GDM1 (cell line): ENCODE measurements at places on chromosomes 1 and 21.

GRCh38 chr1:27418326-27419185 lies 26.1 kb downstream of the GPR3 start:
- no peak for DNase-seq

GRCh38 chr1:37828410-37829074 lies 20.5 kb upstream of the YRDC start:
- no peak for DNase-seq

GRCh38 chr1:234965111-234965510 lies 163.5 kb downstream of the TOMM20 start:
- DNase-seq = no peak

DNA sequence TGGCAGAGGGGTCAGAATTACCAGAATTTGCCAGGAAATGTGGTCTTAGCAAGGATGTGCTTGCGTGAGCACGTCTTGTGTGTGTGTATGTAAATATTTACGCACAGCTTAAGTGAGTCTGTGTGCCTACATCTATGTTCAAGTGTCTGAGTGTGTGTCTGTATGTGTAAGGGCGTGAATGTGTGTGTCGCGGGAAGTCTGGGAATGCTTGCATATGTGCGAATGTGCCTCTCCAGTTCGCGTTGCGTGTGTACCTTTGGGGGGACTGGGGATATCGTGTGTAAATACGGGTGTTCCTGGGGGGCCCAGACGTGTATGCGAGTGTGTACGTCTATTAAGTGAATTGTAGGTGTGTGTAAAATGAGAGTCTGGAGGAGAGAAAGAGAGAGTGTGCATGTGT lies 68.6 kb upstream of the POU3F1 start:
- DNase-seq = no peak

GRCh38 chr1:1054971-1055370 lies 19.1 kb downstream of the RNF223 start:
- no peak for DNase-seq

DNA sequence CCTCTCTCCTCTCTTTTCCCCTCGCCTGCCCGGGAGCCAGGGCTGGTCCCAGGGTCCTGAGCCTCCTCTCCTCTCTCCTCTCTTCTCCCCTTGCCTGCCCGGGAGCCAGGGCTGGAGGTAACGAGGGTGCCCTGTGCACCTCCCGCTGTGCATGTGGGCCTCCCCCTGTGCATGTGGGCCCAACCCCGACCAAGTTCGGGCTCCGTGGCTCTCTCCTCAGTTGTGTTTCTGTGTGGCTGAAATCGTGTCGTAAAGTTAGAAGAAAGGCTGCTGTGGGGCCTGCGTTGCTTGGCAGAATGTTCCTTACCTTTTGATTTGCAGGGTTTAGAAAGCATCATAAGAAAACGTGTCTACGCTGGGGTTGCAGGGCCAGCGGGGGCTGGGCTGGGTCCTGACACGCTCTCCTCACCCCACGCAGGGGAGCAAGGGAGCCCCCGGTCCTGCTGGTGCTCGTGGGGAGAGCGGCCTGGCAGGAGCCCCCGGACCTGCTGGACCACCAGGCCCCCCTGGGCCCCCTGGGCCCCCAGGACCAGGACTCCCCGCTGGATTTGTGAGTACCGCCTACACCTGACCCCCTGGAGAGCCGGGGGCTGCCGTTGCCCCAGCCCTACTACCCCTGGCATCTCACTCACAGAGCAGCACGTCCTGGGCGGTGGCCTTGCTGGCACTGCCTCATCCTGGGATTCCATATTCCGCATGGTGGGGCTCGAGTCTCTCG lies 55.6 kb downstream of the SLC19A1 start:
- no peak for DNase-seq

DNA sequence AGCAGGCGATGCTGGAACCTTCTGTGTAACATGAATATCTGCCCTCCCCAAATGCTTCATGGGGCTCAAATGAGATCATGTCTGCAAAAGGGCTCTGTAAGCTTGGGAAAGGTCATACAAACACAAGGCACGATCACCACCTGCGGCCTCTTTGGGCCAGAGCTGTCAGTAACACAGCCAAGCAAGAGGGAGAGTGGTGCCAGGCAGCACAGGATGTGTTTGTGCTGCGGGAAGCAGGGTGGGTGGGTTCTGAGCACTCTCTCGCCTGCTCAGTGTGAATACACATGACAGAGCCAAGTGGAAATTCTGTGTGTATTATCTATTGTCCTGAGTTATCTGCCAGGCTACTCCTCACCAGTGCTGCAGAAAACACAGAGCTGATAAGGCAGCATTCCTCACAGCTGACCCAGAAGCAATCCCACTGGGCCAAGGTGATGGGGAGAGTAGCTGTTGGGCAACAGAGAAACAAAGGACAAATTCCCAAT lies 101.2 kb downstream of the LAMC2 start:
- no peak for DNase-seq

DNA sequence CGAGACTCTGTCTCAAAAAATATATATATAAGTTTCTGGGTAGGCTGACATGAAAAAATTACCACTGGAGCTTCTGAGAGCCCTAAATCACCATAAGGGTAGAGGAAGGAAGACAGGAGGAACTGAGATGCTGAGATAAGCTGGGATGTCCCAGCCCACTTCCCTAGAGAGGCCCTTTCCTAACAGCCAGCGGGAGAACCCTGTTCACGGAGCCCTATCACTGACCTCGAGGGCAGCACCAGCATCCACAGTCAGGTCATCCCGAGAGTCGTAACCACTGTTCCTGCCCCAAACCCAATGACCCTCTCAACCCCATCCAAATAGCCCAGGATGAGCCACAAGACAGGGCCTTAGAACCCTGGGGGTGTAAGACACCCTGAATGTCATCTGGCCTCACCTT lies 77.5 kb downstream of the CD34 start:
- peak; percentile 35 for DNase-seq

- no peak for DNase-seq
Measured at GRCh38 chr1:219507437-219507836, 105.5 kb downstream of the ZC3H11B start.

- no peak for DNase-seq
Measured at GRCh38 chr21:35178098-35178497, 129.0 kb upstream of the RUNX1 start.

- DNase-seq = no peak
Measured at GRCh38 chr1:21027805-21028204, 148.9 kb downstream of the EIF4G3 start.

GRCh38 chr1:94315552-94316116 lies 78.2 kb upstream of the ARHGAP29 start:
- DNase-seq = no peak

GRCh38 chr1:116808200-116808847 lies 54.1 kb downstream of the CD2 start:
- no peak for DNase-seq

GRCh38 chr1:1246577-1247340 lies at the start of gene C1QTNF12:
TSS of gene C1QTNF12 (minus strand) at chr1:1246722. CDS start at chr1:1246690, 32 bp downstream.
- no peak for DNase-seq

- DNase-seq = no peak
Measured at GRCh38 chr1:232044728-232045127, 418.1 kb downstream of the DISC1 start.

GRCh38 chr21:45854690-45855247 lies 126.8 kb upstream of the COL6A1 start:
- no peak for DNase-seq

- peak; percentile 41 for DNase-seq
Measured at GRCh38 chr21:26169061-26169610, 1.4 kb downstream of the APP start.

DNA sequence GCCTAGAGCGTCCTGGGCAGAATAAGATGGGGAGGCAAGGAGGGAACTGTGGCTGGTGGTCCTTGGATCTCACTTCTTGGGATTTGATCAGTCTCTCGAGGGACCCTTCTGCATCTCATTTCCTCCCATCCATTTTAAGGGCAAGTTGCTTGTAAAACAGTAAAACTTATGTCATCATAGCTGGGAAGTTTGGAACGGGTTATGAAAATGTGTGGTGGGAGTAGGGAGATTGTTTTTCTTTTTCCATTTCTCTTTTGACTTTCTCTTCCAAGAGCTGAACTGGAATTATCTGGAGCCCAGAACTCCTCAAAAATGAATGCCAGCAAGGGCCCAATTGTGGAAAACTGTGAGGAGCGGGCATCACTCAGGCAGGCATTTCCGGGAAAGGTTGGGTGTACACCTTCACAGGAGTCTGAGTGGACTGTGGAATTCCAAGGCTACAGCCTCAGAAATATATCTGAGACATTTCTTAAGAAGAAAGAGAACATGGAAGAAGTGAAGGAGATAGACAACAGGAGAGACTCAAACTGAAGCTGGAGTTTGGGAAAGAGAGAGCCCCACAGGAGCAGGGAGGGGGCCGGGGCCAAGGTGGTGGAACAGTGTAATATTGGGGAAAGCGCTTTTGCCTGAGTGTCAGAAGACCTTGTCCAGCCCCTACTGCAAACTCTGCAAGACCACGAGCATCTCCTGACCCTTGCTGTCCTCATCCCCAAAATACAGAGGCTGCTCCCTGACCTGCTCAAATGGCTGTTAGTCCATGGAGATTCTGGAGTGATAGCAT lies 185.1 kb downstream of the FOXD2 start:
- no peak for DNase-seq

- DNase-seq = no peak
Measured at GRCh38 chr1:10457875-10458274, 8.0 kb downstream of the CORT start.

DNA sequence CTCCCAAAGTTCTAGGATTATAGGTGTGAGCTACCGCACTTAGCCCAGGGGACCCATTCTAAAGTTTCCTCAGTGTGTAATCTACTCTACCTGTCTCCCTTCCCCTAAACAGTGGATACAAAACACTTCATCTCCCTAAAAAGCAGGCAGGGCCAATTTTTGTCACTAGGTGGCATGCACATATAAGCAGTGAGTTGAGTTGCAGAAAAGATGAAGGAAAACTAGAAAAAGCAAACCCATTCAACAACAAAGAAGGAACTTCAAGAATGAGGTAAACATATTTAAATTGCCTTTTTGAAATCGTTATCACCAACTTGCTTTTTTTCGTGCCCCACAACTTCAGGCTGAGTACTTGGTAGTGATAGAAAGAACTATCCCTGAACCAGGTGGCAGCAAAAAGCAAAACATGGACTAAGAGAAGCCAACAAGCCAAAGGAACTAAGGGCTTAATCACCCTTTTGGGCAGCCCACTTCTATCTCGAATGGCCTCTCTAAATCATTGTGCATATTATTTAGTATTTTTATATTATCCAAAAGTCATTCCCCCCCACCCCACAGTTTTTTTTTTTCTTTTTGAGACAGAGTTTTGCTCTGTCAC lies 19.7 kb upstream of the ALDH9A1 start:
- DNase-seq = peak; percentile 50

DNA sequence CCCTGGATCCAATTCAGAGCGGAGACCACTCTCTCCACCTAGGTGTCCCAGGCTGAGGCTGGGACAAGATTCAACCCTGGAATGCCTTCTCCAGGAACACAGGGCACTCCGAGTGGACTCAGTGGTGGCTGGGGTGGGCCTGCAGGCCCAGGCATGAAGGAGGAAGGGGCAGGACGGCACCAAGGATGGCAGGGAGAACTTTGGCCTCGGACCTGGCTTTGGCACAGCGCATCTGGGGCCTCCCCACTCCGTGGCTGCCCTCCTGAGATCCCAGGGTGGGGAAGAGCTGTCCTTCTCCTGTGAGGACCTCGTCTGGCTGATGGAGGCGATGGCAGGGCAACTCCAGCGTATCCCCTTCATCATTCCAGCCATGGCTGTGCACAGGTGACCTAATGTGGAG lies 35.6 kb downstream of the DHCR24 start:
- DNase-seq = no peak

GRCh38 chr1:196660852-196661251 lies 9.0 kb downstream of the CFH start:
- no peak for DNase-seq

DNA sequence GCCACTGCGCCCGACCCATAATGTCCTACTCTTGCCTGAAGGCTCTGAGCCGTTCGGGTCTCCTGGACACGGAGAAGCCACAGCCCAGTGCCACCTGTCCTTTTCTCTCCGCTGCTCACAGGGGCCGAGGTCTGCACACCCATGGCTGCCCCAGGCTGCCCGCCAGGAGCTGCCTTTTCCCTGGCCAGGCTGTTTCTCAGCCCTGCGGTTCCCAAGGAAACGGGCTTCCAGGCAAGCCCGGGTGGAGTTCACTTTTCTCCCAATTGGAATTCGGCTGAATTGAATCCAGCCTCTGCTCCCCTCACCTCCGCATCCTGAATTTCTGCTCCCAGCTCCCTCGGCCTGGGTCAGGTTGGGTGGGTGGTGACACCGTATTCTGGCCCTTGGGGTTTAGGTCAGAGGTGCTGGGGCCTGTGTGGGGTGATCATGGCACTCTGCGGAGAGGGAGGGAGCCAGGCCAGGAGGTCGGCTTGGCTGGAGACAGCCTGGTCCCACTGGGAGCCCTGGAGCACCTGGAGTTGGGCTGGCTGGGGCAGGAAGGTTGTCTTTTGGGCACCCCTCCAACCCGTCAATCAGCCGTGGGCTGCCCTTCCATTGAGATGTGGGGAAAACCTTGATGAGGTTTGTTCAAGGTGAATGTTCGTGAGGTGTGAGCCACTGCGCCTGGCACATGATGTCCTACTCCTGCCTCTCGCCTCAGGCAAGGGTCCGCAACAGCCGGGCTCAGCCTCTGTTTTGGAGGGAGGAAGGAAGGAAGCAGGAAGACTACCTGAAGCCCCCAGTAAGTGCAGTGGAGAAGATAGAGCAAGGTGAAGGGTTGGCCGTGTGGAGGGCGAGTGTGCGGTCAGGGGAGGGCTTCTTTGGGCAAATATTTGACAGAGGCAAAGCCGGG lies 25.1 kb downstream of the RRP1 start:
- DNase-seq = no peak

GRCh38 chr1:202017749-202018467 lies 7.5 kb downstream of the ELF3 start:
- no peak for DNase-seq

DNA sequence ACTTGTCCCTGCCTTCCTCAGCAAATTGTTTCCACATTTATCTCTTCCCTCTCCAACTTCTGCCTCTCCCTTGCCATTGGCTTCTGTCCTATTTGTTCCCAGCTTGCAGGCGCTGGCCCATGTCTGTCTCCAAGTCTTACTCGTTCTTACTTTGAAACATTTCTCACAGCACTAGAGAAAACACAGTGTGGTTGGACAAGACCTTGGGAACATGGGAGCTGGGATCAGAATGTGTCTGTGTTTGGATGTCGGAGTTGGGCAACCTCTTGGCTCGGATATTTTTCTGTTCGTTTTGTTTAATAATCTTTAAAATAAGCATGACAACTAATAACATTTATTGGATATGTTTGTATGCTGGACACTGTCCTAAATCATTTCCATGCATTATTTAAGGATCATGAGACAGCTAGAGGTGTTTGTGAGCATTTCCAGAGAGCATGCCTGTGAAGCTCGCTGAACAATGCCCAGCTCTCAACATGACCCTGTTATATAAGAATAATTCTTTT lies 5.9 kb upstream of the BRWD1 start:
- DNase-seq = no peak

DNA sequence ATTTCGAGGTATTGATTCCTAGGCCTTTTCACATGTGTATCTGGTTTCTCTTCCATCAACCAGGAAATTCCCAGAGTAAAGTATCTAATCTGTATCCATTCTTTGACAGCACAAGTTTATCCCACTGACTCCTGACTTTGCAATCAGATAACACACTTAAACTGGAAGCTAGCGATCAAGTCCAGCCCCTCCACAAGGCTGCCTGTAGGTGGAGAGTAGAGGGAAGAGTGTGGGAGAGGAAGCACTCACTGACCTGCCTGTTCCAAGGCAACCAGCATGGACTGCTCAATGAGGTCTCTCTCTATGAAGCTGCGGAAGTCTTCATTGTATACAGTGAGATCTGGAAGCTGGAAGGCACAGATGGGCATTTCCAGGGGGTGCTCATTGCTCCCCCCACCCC lies 30.4 kb upstream of the MTMR11 start:
- no peak for DNase-seq

- DNase-seq = peak; percentile 34
Measured at GRCh38 chr1:55021942-55022546, 17.3 kb upstream of the PCSK9 start.

- no peak for DNase-seq
Measured at GRCh38 chr1:98086796-98087441, 166.1 kb upstream of the DPYD start.
